Bone marrow (tissue), 2 donors: ENCODE measurements at places on chromosomes 7 and 10.
A peak's percentile ranks its signal among the peaks of the same experiment; 100 is the strongest.

DNA sequence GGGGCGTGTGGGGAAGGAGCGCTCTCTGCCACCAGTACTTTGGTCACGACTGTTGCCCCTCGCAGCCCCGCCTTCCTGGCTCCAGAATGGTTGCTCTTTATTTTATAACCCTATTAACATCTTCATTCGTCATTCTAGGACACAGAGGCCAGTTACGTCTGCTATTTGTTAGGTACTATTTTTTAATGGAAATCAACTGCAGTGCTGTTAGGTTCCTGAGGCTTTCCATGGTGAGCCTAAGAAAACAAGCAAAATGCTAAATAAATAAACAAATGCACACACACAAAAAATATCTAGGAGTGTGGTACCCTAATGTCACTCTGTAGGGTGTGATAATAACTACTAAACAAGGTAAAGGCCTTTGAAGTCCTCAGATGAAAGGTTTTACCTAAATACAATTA, 71.1 kb downstream of the SLC37A3 start:
- DNase-seq: no peak

GRCh38 chr10:31426401-31426800, 107.4 kb downstream of the ZEB1 start:
- DNase-seq: no peak

GRCh38 chr7:116630932-116631671, 40.9 kb upstream of the MET start:
- no peak for DNase-seq

DNA sequence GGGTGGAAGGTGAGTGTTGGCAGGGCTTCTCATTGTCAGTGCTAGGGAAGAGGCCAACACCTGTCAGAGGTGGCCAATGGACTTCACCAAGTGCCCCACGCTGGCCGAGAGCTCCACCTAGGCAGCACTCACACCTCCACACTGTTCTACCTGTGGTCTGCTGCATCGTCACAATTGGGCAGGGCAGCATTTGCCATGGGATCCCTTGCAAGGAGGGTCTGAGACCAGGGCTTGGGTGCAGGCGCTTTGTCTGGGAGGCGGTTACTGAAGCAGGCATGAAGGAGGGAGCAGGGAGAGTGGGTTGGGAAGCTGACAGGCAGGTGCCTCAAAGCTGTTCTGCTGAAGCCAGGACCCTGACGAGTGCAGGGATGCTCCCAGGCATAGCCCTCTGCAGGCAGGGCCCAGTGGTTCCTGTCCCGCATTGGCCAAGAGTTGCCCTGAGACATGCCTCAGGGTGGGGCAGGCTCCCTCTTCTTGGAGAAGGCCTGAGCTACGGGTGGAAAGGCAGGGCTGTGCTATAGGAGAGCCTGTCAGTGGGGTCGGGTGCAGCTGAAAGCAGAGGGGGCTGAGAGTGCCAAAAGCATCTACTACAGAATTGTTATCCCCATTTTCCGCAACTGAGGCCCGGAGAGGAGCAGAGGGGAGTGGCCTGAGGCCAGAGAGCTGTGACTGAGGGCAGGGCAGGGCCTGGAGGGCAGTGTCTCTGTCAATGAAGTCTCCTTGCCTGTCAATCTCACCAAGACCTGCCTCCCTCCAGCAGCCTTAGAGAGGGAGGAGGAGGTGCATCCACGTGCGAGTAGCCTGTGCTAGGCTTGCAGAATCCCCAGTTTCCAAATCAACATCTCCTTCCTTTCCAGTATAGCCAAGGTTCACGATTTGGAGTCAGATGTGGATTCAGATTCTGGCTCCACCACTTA, 4.0 kb downstream of the RBP3 start:
- DNase-seq: no peak

DNA sequence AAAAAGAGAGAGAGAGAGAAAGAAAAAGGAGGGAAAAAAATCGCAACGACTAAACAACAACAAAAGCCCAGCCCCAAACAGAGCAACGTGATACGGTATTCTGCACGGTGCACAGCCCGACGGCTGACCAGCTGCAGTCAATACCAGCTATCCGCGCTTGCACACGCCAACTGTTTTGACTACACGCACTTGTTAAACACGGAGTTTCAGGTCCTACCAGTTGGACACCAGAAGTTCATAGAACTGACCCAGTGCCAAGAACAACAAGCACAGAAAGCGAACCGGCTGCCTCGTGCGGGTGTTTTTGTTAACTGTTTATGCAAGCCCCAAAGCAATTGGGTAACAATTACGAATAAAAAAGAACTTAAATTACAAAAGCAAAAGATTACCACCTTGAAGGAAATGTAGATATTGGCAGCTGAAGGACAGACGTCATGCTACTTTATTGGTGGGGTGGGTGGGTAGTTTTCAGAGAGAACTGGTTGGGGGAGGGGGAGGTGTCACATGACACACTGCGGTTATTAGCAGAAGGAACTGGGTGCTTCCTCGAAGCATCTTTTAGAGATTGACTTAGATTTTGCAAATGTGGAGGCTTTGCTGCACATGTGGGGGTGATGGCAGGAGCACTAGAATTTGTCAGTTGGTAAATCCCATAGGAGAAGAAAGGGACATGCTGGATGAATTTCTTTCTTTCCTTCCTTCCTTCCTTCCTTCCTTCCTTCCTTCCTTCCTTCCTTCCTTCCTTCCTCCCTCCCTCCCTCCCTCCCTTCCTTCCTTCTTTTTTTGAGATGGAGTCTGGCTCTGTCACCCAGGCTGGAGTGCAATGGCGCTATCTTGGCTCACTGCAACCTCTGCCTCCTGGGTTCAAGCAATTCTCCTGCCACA, 110.6 kb upstream of the EFCAB10 start:
- peak; percentile 32 for DNase-seq

GRCh38 chr7:147014286-147014955, 897.8 kb downstream of the CNTNAP2 start:
- no peak for DNase-seq

GRCh38 chr10:13994932-13995331, 335.8 kb downstream of the FRMD4A start:
- no peak for DNase-seq

DNA sequence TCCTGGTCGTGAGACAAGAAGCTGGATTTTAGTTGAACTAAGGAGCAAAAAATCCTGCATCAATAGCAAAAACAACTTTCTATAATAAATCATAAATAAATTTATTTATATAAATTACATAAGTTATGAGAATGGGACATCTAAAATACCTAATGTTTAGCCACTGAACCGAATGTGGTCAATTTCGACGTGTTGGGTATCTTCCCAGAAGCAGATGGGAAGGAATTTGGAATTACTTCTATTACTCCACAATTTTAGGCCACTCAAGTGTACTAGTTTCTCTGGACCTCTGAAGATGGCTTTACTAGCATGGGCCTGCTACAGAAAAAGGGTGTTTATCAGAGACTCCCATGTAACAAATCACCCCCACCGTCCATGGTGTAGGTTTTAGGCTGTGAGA, 172.0 kb downstream of the PRPF18 start:
- no peak for DNase-seq

GRCh38 chr7:48528646-48529045, 357.4 kb downstream of the ABCA13 start:
- no peak for DNase-seq

DNA sequence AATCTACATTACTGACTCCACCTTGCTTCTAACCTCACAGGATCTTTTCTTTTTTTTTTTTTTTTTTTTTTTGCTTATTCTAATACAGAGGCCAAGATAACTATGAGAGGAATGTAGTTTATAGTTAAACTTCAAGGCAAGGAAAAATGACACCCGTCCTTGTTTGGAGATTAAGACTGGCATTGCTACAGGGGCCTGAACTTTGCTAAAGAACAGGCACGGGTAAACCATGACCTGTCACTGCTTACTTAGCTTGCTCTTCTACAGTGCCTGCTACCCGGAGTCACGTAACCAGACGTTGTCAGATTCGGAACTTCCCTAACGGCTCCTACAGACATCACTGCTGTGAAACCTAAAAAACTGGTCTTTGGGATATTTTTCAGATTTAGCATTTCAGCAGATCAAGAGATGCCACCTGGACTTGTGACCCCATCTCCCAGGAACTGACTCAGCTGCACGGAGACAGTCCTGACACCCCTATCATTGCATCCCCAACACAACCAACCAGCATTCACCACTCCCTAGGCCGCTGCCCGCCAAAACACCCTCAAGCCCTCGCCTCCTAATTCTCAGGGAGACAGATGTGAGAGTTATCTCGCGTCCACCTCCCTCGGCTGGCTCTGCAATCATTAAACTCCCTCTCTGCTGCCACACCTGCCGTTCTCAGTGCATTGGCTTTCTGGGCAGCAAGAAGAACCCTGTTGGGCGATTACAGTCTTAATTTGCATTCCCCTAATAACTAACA, 27.5 kb downstream of the MAD1L1 start:
- DNase-seq: no peak
